Vagina (tissue), 2 donors: ENCODE measurements at places on chromosomes 4 and X.

- no peak for DNase-seq
Observed at GRCh38 chr4:56637154-56637553, 43.9 kb downstream of the HOPX start.

- DNase-seq = no peak
Observed at GRCh38 chrX:38192007-38192810, 28.5 kb downstream of the SRPX start.

- no peak for DNase-seq
Observed at GRCh38 chr4:18180892-18181291, 159.3 kb upstream of the LCORL start.

GRCh38 chr4:149065753-149066152 is 623.5 kb upstream of the NR3C2 start:
- no peak for DNase-seq

DNA sequence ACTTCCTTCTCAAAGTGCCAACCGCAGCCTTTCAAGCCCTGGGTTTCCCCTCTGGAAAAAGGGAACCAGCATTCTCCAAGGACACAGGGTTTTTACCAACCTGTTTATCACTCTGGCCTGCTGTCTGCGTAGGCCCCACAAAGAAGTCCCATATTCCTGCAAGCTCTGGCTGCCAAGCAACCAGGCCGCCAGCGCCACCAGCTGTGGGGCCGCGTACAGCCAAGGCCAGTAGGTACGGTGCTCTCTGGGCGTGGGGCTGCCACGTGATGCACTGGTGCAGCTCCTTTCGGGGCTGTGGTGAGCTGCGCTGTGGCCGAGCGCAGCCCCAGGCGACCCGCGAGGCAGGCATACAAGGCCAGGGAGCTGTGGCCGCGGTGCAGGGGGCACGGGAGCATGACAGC is 22.1 kb downstream of the LUZP4 start:
- DNase-seq = no peak

GRCh38 chr4:38989487-38989886 is 42.7 kb downstream of the TMEM156 start:
- DNase-seq = no peak

GRCh38 chr4:6908432-6909112 is 1.1 kb upstream of the TBC1D14 start:
- DNase-seq = no peak

- DNase-seq = no peak
Observed at GRCh38 chr4:143185253-143186107, 763 bp downstream of the USP38 start.

DNA sequence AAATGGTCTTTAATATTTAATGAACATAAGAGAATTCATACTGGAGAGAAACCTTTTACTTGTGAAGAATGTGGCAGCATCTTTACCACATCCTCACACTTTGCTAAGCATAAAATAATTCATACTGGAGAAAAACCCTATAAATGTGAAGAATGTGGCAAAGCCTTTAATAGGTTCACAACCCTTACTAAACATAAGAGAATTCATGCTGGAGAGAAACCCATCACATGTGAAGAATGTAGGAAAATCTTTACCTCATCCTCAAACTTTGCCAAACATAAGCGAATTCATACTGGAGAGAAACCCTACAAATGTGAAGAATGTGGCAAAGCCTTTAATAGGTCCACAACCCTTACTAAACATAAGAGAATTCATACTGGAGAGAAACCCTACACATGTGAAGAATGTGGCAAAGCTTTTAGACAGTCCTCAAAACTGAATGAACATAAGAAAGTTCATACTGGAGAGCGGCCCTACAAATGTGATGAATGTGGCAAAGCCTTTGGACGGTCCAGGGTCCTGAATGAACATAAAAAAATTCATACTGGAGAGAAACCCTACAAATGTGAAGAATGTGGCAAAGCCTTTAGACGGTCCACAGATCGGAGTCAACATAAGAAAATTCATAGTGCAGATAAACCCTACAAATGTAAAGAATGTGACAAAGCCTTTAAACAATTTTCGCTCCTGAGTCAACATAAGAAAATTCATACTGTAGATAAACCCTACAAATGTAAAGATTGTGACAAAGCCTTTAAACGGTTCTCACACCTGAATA is 35.6 kb downstream of the ZNF141 start:
- no peak for DNase-seq

DNA sequence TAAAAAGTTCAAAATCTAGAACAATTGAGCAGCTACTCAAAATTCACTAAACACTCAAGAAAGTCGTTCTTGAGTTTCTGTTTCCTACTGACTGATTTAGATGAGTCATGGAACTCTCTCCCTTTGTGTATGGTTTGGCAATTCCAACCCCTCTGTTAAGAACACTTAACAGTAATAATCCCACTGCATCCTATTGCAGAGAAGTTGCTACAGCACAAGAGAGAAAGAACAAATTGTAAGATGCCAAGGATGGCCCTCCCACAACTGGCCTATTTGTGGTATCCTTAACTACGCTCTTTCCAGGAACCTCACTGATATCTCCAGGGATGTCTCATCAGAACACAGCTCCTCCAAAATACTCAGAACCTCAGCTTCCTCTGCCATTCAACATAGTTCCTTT is 701.8 kb upstream of the TENM3 start:
- no peak for DNase-seq

DNA sequence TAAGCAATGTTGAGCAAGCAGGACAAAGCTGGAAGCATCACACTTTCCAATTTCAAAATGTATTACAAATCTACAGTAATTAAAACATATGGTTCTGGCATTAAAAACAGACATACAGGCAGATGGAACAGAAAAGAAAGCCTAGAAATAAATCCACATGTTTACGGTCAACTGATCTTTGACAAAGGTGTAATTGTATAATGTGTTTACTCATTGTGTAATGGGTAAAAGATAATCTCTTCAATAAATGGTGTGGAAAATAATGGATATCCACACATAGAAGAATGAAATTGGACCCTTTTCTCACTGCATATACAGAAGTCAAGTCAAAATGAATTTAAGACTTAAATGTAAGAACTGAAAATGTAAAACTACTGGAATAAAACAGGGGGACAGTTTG is 394.2 kb downstream of the ANKRD50 start:
- DNase-seq = no peak

GRCh38 chr4:105807496-105807895 is 87.8 kb upstream of the NPNT start:
- DNase-seq = no peak

DNA sequence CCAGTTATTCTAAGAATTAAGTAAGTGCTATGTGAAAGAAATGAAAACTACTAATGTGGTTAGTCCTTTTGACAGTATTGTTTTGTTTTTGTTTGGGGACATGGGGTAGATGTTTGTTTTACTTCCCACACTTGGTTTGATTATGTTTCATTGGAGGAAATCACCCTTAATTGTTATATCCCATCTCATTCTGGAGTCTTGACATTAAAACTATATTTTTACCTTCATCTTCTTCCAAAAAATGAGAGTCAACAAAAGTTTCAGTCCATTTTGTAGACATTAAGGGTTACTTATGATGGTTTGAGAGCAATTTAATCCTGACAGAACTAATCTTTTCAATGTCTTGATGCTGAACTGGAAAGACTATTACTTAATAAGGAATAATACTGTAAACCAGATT is 108.7 kb downstream of the GPC3 start:
- no peak for DNase-seq

GRCh38 chrX:132651421-132652086 is 162.7 kb upstream of the MBNL3 start:
- DNase-seq = no peak

DNA sequence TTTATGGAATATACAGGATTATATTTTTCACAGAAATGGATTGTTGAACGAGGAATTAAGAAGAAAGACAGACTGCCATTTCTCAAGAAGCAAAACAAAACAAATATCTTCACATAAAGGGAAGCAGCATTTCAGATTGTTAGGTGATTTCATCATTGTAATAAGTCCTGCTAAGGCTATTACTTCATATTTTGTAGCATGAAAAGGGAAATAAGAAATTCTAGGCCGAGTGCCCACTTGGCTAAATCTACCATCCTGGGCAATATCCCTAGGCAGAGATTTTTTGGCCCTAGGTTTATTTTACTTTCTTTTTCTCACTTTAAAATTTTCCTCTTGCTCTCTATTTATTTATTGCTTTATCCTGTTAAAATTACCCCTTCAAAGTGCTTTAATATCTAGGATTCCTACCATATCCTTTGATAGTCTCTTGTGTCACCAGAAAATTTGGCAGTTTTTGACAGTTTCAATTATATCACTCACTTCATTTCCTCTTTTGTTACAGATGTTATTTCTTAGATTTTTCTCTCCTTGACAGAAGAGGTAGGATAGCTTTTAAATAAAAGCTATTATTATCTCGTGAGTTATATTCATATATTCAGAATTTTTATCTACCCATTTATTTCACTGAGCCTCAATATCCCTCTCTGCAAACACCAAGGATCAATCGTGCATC is 142.3 kb downstream of the PDGFC start:
- no peak for DNase-seq

GRCh38 chrX:2652106-2652505 is 39.0 kb upstream of the CD99 start:
- DNase-seq = no peak

DNA sequence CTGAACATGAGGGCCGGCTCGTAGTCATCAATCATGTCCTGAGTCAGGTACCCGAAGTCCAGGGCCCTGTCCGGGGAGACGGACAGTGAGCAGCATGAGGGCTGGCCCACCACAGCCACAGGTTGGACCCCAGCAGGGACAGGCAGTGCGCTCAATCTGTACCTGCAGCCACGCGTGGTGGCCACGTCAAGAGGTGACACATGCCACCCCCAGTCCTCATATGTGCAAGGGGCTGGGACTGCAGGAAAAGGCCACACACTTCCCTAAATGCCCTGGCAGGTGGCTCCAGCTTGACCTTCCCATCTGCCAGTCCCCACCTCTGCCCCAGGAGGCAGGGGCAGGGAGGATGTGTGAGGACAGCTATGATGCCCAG is 73.8 kb upstream of the MXD4 start:
- DNase-seq = no peak

DNA sequence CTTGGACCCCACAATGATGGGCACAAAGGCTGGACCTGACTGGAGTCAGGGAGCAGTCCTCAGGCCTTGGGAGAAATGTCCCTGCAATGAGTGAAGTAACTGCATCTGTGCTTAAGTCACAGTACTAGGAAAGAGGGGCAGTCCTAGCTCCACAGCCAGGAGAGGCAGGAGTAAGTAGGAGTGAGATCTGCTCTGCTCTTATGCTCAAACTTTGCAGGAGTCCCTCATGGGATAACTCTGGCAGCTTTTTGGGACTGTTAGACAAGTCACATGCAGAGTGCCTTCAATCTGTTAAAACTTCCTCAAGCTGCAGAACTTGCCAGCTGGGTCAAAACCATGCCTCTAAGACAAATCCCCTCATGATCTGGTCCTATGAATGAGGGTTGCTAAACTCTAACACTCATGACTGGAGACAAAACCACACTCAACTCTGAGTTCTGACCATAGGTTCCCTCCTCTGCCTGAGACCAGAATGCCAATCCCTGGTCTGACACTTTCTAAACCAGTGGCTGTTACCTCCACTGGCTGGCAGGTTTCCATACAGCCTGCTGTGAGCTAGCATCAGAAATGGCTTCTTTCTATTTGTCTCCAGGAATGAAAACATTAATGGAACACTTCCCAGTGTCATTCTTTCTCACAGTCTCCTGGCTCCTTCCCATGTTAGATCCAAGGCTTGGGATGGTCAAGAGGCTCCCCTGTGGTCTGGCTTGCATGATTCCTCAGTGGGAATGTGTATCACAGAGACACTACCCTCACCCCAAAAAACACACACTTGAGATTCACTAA is 819.3 kb downstream of the PCDH7 start:
- no peak for DNase-seq

- DNase-seq = no peak
Observed at GRCh38 chr4:132792310-132792709, 356.8 kb upstream of the PCDH10 start.

DNA sequence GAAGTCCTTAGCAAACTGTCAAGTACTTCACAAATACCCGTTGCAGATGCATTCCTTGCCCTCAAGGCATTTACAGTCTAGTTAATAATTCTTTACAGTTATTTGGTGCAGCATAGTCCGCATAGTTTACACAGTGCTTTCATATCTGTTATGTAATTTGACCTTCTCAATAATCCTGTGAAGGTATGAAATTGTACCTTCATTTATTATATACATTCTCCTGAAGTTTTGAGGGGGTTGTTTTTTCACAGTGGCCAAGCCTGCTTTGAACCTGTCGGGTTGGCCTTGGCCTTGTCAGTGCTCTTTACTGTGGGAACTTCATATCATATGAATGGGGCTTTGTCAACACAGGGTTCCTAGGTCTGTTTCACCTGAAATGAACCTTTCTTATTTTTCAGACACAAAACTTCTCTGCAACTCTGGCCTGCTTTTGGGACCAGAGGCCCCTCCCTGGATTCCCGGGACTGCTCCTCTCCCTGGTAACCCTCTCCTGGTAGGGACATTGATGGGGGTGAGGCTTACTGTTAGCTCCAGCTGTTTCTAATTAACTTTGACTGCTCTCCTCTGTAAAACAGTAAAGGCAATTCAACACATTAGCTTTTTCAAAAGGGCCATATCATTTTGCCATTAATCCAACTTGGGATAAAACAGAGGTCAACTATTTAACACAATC is 9.1 kb downstream of the IGFBP7 start:
- DNase-seq = no peak

GRCh38 chrX:45748369-45748774 is 547.7 kb upstream of the DIPK2B start:
- DNase-seq = no peak

GRCh38 chrX:22534643-22535042 is 261.9 kb downstream of the CBLL2 start:
- no peak for DNase-seq

- DNase-seq = no peak
Observed at GRCh38 chr4:108762559-108763225, at the start of gene ETNPPL. TSS of gene ETNPPL (minus strand) at chr4:108763053. CDS start at chr4:108762898, 155 bp downstream.

DNA sequence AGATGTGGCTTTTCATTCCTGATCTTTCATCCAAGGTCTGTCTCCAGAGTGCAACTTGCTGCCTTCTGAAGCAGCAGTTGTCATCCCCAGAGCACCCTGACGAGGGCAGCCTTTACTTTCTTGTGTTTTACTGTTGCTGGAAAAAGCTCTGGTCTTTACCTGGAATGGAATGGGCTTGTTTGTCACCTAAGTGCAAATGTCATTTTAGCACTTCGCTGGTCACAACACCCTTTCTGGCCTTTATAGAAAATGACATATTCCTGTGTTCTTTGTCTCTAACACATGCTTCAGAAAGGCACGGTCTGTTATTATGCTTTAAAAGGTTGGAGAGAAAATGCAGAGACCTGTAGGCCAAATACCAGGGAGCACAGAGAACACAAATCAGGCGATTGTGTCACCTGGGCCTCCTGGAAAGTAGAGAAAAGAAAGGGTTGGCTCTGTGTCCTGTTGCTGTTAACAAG is 332.7 kb upstream of the IGFBP7 start:
- no peak for DNase-seq

DNA sequence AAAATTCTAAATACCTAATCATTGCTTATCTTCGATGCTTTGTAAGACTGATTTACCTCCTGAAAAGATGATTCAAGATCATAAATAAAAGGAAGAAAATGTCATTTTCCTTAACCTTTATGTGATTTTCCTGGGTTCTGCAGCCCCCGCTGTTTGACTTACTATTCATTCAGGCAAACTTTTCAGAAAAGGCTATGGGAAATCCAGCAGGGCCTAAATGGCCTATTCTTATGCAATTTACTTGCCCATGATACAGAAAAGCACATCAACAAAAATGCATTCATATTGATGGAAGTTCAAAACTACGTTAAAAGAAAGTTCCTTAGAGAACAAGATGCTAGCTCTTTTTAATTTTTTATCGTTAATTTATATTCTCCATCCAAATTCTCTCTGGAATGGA is 51.2 kb downstream of the TMEM144 start:
- no peak for DNase-seq

- no peak for DNase-seq
Observed at GRCh38 chrX:24513416-24513815, 48.3 kb downstream of the PDK3 start.

- no peak for DNase-seq
Observed at GRCh38 chr4:7815562-7815961, 124.1 kb downstream of the AFAP1 start.
